ENCODE measurements at places on chromosomes 5 and 9. TPM values are rescaled to one million over a fixed set of nuclear protein-coding genes. Genes with fewer than 3 reads are reported as not detected.

GALNT10 gene
- 43.8 TPM for total RNA-seq

GFI1B gene
- 3.8 TPM for total RNA-seq

TIFAB gene
- total RNA-seq, result 1.8 TPM

PCDHGB4 gene
- 3.8 TPM for total RNA-seq

FAM153A gene
- total RNA-seq, result 56.2 TPM

MRPL36 gene
- total RNA-seq, result 45.0 TPM

ACOT12 gene
- total RNA-seq, result not detected

RETREG1 gene
- 3.1 TPM for total RNA-seq

SMU1 gene
- 19.1 TPM for total RNA-seq

LTC4S gene
- total RNA-seq, result 9.2 TPM

GNA14 gene
- total RNA-seq, result 9.2 TPM
